ENCODE measurements at places on chromosomes 2 and 18.

DNA sequence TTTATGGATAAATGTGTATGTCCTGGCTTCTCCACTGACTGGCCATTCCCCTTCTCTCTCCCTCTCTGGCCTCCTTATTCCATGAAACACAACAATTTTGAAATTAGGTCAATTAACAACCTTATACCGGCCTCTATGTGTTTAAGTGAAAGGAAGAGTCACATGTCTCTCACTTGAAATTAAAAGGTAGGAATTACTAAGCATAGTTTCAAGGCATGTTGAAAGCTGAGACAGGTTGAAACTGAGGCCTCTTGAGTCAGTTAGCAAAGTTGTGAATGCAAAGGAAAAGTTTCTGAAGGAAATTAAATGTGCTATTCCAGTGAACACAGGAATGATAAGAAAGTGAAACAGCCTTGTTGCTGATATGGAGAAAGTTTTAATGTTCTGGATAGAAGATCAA is 69.7 kb downstream of the ADAM23 start:
- no peak for DNase-seq

GRCh38 chr2:182868054-182868796 is 1.8 kb upstream of the FRZB start:
- no peak for DNase-seq

GRCh38 chr2:145305889-145306288 is 786.0 kb upstream of the ZEB2 start:
- DNase-seq: no peak

DNA sequence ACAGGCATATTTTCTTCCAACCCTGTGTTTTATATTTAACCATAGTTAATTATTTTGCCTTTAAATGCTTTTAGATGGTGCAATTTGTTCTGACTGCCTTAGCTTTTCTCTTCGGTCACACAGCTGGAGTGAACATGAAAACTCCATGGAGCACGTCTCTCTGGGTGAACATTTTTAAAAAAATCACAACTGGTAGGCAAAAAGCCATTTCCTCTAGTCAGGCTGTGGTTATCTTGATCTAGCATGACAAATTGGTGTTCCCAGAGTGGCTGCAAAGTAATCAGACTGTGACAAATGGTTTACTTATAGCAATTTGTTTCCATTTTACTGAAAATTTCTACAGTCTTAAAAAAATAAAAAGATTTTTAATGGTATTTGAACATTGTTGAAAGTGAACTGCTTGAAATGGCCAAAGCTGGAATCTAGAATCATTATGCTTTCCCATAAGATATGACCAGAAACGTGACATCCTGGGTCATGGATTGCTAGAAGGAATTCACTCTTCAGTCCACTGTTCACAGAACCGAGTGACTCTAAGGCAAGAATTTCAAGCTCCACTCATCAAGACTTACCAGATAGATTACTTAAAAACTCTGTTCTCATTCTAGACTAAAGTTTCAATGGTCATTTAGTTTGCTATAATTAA is 703.6 kb downstream of the CPS1 start:
- DNase-seq: no peak

DNA sequence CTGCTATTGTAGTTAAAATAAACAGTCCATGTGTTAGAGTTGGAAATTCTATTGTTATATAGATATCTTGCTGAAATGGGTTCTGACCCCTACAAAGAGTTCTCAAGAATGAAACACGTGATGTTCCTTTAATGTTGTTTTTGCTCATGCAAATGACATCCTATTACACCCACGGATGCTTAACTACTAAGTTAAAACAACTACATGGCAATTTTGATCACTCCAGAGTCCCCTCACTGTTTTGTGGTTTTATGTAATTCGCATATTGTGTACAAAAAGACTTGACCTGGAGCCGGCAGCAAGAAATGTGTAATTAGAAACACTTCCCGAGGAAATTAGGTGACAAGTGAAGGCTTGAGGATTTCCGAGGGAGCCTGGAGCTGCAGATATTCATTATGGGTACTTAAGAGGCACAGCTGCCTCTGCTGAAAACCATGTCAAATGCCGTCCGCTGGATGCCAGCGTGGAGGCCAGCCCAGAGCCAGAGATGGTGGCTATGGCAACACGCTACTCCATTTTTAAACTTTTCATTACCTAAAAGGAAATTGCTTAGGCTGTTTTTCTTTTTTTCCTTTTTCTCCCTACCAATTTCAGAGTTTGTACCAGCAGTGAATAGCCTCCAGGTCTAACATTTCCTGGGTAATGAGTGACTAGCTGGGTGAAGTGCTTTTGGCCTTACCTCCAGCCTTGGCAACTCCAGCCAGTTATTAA is 21.0 kb upstream of the CABLES1 start:
- DNase-seq: no peak

DNA sequence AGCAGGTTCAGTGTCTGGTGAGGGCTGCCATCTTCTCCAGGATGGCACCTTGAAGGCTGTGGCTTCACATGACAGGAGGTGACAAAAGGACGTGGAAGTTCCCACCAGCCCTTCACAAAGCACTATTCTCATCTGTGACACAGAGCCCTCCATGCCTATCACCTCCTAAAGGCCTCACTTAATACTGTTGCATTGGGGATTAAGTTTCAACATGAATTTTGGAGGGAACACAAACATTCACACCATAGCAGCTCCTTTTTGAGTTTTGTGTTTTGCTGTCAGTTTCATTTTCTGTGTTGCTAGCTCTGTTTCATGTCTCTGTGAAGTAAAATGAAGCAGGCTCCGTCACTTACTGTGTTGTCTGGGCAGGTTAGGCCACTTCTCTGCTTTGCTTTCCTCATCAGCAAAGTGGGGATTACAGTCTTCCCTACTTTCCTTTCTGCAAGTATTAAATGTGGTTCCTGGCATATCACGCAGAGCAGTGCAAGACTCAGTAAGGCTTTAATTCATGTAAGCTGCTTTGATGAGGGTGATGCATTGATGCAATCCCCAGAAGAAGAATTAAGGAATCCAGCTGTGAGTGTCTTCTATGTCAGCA is 31.6 kb downstream of the LIMS1 start:
- DNase-seq: no peak

Measured in stimulated activated CD8-positive, alpha-beta memory T cell treated with anti-CD3 and anti-CD28 coated beads, Interleukin-2, amount 100 ng/mL, for 1 hour (primary cell).